ENCODE measurements at places on chromosomes 1 and 21.

GRCh38 chr1:27071049-27071416, 58.4 kb upstream of the TENT5B start:
- no peaks in the 10 kb centered on the region for H3K4me1 ChIP-seq
- no peaks in the 10 kb centered on the region for H3K27me3 ChIP-seq
- no peak for DNase-seq
- no peak overlapping the region for H3K27ac ChIP-seq

- no peak overlapping the region for H3K27ac ChIP-seq
- H3K27me3 ChIP-seq, result no peaks in the 10 kb centered on the region
- DNase-seq, result no peak
Observed at GRCh38 chr1:234836776-234837357, 226.9 kb upstream of the IRF2BP2 start.

GRCh38 chr1:187010571-187011309, 182.0 kb downstream of the PLA2G4A start:
- H3K4me3 ChIP-seq, result no peak overlapping the region
- H3K4me1 ChIP-seq, result no peaks in the 10 kb centered on the region
- H3K27me3 ChIP-seq, result no peaks in the 10 kb centered on the region
- H3K27ac ChIP-seq, result no peak overlapping the region
- no peak for DNase-seq

DNA sequence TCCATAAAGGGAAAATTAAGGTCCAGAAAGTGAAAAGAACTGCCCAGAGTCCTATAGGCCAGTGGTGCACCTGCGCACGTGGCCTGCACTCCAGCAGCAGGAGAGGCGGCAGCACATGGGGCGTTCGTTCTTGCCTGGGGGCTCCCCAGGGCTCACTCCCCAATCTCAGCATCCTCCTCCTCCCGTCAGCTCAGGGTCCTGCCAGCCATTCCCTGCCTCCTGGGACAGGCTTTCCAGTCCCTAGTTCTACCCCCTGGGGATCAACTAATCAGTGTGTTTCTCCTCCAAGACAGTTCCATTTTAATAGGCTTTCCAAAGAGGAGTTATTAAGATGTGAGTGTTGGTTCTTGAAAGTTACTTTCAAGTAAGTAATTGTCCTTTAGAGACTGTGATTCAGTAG, 1.2 kb upstream of the A3GALT2 start:
- no peaks in the 10 kb centered on the region for H3K4me1 ChIP-seq
- no peaks in the 10 kb centered on the region for H3K27me3 ChIP-seq
- H3K27ac ChIP-seq, result no peak overlapping the region
- no peak overlapping the region for H3K4me3 ChIP-seq

DNA sequence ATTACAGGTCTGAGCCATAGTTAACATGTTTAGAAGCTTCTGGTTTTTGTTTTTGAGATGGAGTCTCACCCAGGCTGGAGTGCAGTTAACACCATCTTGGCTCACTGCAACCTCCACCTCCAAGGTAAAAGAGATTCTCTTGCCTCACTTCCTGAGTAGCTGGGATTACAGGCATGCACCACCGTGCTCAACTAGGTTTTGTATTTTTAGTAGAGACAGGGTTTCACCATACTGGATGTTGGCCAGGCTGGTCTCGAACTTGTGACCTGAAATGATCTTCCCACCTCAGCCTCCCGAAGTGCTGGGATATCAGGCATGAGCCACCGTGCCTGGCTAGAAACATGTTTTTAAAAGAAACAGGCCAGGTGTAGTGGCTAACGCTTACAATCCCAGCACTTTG, 10.5 kb downstream of the NDUFS5 start:
- DNase-seq, result no peak
- H3K4me3 ChIP-seq, result no peak overlapping the region
- H3K4me1 ChIP-seq, result peaks cover 6% of the 10 kb centered on the region
- no peaks in the 10 kb centered on the region for H3K27me3 ChIP-seq
- H3K27ac ChIP-seq, result no peak overlapping the region
- H3K36me3 ChIP-seq, result peaks cover 16% of the 10 kb centered on the region

- H3K36me3 ChIP-seq, result no peaks in the 10 kb centered on the region
- no peak for DNase-seq
- H3K4me1 ChIP-seq, result peaks cover 11% of the 10 kb centered on the region
- no peak within 1 kb of the TSS for H3K27ac ChIP-seq
- H3K27me3 ChIP-seq, result peaks cover 26% of the 10 kb centered on the region
Observed at GRCh38 chr1:43530483-43531106, at the start of gene PTPRF. Gene PTPRF, plus strand, starts transcription at chr1:43530883. Its CDS starts 14,193 bp downstream, at chr1:43545076.

DNA sequence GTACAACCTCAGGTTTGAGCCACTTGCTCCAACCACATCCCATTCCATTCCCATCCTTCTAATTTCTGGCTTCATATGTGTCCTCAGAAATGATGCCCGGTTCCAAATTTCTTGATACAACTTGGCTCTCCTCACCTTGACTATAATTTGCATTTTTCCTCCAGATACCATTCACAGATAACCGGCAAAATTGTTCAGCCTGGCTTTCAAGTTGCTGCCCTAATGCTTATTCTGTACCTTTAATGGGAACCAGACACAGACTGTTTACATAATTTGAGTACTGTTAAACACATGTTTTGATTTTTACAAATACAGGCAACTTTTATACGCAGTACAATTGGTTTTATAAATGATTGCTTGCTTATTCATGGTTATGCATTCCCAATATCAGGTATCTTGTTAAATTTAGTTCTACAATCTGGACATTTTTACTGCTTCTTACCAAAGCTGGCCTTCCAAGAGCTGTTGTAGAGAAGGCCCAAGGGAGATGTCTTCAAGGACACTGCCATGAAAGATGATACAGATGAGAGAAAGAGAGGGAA, 649.5 kb upstream of the CAMK1G start:
- no peak overlapping the region for H3K27ac ChIP-seq
- no peaks in the 10 kb centered on the region for H3K4me1 ChIP-seq
- no peak overlapping the region for H3K4me3 ChIP-seq
- DNase-seq, result no peak
- no peaks in the 10 kb centered on the region for H3K27me3 ChIP-seq
- H3K36me3 ChIP-seq, result no peaks in the 10 kb centered on the region

- H3K27me3 ChIP-seq, result no peaks in the 10 kb centered on the region
- no peak overlapping the region for H3K4me3 ChIP-seq
- H3K36me3 ChIP-seq, result no peaks in the 10 kb centered on the region
- no peak for DNase-seq
- H3K27ac ChIP-seq, result no peak overlapping the region
- no peaks in the 10 kb centered on the region for H3K4me1 ChIP-seq
Observed at GRCh38 chr1:21631944-21632887, 36.9 kb downstream of the RAP1GAP start.

DNA sequence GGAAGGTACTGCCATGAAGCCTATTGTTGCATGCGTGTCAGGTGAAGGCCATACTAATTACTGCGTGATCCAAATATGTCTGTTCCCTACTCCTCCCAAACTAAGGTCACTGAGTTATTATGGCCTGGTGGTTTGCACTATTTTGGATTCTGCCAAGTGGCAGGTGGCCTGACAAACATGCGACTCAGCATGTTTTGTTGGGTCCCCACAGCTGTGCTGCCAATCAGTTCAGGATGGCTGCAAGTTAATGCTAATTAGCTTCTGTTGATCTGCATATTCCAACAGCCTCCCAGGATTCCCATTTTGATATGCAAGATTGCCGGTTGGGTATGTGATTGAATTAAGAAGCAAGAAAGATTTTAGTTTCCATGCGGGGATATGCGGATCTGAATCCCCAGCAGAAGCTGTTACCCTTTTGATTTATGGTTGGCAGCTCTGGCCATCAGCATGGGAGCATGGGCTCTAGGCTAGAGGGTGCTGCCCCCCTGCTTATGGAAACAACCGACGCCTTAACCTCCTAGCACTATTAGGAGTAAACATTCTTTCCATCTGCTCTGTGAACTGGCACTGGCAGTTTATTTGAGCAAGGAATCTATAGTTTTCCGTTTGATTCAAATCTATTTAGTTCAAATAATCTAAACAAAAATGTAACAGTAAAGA, 429.8 kb upstream of the C1orf87 start:
- H3K27ac ChIP-seq, result no peak overlapping the region
- H3K4me1 ChIP-seq, result no peaks in the 10 kb centered on the region
- H3K4me3 ChIP-seq, result no peak overlapping the region
- no peak for DNase-seq
- H3K36me3 ChIP-seq, result no peaks in the 10 kb centered on the region
- no peaks in the 10 kb centered on the region for H3K27me3 ChIP-seq

DNA sequence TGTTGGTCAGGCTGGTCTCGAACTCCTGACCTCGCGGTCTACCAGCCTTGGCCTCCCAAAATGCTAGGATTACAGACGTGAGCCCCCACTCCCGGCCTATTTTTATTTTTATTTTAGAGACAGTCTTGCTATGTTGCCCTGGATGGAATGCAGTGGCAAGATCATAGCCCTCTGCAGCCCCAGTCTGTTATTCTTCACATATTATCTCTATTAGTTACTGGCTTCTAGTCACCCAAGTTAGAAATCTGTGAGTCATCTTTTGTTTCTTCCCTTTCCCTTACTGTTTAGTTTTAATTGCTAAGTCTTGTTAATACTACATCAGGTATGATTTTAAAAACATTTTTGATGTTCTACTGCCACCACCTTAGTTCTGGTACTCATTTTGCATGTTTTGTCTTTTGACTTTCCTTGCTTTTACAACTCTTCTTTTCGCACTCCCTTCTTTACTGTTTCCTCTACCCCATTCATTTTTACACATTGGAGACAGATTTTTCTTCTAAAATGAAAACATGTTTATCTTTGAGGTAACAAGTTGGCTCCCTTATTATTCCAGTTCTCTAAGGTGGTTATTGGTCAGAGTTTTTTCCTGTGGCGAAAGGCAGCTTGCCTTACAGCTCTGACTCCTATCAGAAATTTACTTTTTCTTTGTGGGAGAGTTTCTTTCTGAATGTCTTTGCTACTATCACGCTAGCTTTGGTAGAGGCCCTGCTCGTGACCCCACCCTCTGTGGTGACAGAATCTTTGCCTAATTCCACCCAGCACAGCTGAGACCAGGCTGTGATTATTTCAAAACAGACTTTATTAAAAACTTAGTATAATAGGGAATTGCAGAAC, 19.5 kb downstream of the ZMYM4 start:
- H3K36me3 ChIP-seq, result no peaks in the 10 kb centered on the region
- no peaks in the 10 kb centered on the region for H3K27me3 ChIP-seq
- H3K4me1 ChIP-seq, result no peaks in the 10 kb centered on the region
- no peak for DNase-seq

DNA sequence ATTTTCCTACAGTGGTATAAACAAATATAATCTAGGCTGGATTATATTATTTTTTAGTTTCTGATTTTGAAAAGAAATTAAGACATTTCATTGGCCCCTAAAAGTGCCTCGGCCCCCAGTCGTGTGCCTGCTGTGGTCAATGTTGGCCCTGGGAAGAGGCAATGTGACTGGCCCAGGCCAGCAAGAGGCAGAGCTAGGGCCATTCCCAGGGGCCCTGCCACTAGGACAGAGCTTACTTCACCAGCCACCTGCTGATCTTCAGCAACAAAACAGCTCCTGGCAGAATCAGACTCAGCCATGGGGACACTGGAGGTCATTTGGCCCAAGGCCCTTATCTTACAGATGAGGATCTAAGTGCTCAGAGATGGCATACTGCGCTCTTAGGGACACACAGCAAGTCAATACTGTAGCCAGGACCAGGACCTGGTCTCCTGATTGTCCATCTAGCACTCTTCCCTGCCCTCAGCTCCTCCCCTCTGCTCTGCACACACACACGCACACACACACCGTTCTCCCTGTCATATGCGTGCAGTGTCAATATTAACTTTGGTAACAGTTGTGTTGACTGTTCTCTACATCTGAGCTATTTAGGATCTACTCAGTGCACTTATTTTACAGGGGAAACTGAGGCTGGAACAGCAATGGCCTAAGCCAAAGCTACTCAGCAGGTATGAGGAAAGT, 16.6 kb upstream of the KLHDC7A start:
- H3K27ac ChIP-seq, result no peak overlapping the region
- H3K4me3 ChIP-seq, result no peak overlapping the region
- H3K4me1 ChIP-seq, result no peaks in the 10 kb centered on the region
- H3K36me3 ChIP-seq, result no peaks in the 10 kb centered on the region
- no peaks in the 10 kb centered on the region for H3K27me3 ChIP-seq

- no peaks in the 10 kb centered on the region for H3K27me3 ChIP-seq
- no peak for DNase-seq
- no peaks in the 10 kb centered on the region for H3K36me3 ChIP-seq
- no peaks in the 10 kb centered on the region for H3K4me1 ChIP-seq
- no peak overlapping the region for H3K4me3 ChIP-seq
Observed at GRCh38 chr1:42860339-42861013, 14.1 kb downstream of the ZNF691 start.

GRCh38 chr1:24779689-24780464, 34.6 kb downstream of the CLIC4 start:
- H3K27me3 ChIP-seq, result no peaks in the 10 kb centered on the region
- H3K4me1 ChIP-seq, result no peaks in the 10 kb centered on the region
- H3K36me3 ChIP-seq, result no peaks in the 10 kb centered on the region
- no peak overlapping the region for H3K4me3 ChIP-seq
- H3K27ac ChIP-seq, result no peak overlapping the region

GRCh38 chr21:45634511-45635183, 8.9 kb upstream of the PCBP3 start:
- no peak overlapping the region for H3K4me3 ChIP-seq
- H3K4me1 ChIP-seq, result no peaks in the 10 kb centered on the region
- peaks cover 7% of the 10 kb centered on the region for H3K27me3 ChIP-seq
- H3K36me3 ChIP-seq, result no peaks in the 10 kb centered on the region
- no peak for DNase-seq

DNA sequence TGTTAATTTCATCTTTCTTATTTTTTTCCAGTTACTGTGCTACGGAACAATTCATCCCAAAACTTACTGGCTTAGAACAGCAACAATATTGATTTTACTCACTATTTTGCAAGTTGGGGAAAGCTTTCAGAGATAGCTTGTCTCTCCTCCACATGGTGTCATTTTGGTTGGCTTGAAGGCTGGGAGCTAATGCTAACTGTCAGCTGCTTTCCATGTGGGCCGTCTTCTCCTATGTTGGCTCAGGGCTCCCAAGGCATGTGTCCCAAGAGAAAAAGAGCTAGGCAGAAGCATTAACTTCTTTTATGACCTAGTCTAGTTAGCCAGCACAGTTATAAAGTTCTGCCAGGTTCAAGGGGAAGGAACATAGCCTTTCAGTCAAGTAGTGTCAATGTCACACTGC, 33.9 kb upstream of the CASQ2 start:
- no peak for DNase-seq
- H3K4me3 ChIP-seq, result no peak overlapping the region
- H3K27me3 ChIP-seq, result peaks cover 5% of the 10 kb centered on the region
- no peaks in the 10 kb centered on the region for H3K4me1 ChIP-seq
- no peak overlapping the region for H3K27ac ChIP-seq

All from effector memory CD4-positive, alpha-beta T cell (primary cell).